Type B pancreatic cell (in vitro differentiated cells): ENCODE measurements at places on chromosomes 1 and 21. TPM values are rescaled to one million over a fixed set of nuclear protein-coding genes. Genes with fewer than 3 reads are reported as not detected.

GRCh38 chr1:213374369-213374768 lies 323.3 kb downstream of the RPS6KC1 start:
- no peaks in the 10 kb centered on the region for H3K36me3 ChIP-seq
- peaks cover 16% of the 10 kb centered on the region for H3K4me1 ChIP-seq
- no peak for DNase-seq
- H3K27ac ChIP-seq: no peak overlapping the region
- H3K27me3 ChIP-seq: no peaks in the 10 kb centered on the region

CORT gene
- total RNA-seq: not detected in 2 replicates

GRCh38 chr1:54465351-54465811 lies 59.2 kb upstream of the SSBP3 start:
- peaks cover 42% of the 10 kb centered on the region for H3K4me1 ChIP-seq
- peak overlapping the region; percentile 67 for H3K27ac ChIP-seq
- DNase-seq: no peak
- no peaks in the 10 kb centered on the region for H3K27me3 ChIP-seq
- peaks cover 4% of the 10 kb centered on the region for H3K36me3 ChIP-seq

DNA sequence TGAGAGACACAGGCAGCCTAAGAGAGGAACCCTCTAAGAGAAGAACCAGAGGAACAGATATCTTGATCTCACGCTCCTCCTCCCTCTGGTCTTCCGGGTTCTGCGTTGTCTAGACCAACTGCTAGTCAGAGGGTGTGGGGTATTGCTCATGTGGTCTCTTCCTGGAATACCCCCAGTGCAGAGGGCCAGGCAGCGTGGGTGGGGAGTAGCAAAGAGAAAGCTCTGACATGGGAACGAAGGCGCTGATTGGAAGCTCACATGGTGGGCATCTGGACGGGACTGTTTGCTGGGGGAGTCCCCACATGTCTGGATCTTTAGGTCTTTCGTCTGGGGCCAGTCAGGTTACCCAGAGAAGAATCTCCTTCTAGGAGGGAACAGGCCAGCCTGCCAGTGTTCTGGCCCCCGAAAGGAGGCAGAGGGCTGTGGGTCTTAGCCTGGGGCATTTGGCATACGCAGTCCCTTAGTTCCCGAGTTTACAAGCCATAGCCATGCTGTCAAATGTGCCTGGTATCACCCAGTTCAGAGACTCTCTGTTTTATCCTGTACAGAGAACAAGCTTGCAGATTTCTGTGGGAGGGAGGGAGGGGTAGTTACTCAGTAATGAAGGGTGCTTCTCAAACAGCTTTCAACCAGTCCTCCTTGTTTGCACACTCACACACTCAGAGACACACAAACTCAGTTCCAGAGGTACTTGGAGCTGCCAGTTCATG lies 18.3 kb upstream of the IL6R start:
- H3K4me1 ChIP-seq: no peaks in the 10 kb centered on the region
- DNase-seq: no peak
- H3K27me3 ChIP-seq: peaks cover 3% of the 10 kb centered on the region
- no peaks in the 10 kb centered on the region for H3K36me3 ChIP-seq

DNA sequence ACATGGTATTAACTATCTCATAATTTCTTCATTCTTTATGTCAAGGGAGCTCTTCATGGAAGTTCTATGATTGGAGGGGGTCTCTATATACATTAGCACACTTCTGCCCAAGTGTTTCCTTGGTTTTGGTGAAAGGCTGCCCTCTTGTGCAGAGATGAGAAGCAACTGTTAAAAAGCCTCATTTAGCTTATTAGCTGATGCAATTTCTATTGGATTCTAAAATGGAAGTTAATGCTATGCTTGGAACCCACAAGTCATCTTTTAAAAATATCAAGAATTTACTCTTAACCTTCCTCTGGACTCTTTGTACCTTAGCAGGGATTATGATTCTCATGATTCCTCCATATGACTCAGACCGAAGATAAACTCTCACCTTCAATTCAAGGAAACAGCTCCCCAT lies 328.9 kb downstream of the PTBP2 start:
- H3K27me3 ChIP-seq: no peaks in the 10 kb centered on the region
- no peak overlapping the region for H3K4me3 ChIP-seq
- no peak for DNase-seq
- no peaks in the 10 kb centered on the region for H3K4me1 ChIP-seq

GRCh38 chr1:231929311-231929710 lies 302.7 kb downstream of the DISC1 start:
- peaks cover 29% of the 10 kb centered on the region for H3K4me1 ChIP-seq
- peak overlapping the region; percentile 50 for H3K4me3 ChIP-seq
- peaks cover 14% of the 10 kb centered on the region for H3K27me3 ChIP-seq
- H3K36me3 ChIP-seq: no peaks in the 10 kb centered on the region
- H3K27ac ChIP-seq: peak overlapping the region; percentile 29

DNA sequence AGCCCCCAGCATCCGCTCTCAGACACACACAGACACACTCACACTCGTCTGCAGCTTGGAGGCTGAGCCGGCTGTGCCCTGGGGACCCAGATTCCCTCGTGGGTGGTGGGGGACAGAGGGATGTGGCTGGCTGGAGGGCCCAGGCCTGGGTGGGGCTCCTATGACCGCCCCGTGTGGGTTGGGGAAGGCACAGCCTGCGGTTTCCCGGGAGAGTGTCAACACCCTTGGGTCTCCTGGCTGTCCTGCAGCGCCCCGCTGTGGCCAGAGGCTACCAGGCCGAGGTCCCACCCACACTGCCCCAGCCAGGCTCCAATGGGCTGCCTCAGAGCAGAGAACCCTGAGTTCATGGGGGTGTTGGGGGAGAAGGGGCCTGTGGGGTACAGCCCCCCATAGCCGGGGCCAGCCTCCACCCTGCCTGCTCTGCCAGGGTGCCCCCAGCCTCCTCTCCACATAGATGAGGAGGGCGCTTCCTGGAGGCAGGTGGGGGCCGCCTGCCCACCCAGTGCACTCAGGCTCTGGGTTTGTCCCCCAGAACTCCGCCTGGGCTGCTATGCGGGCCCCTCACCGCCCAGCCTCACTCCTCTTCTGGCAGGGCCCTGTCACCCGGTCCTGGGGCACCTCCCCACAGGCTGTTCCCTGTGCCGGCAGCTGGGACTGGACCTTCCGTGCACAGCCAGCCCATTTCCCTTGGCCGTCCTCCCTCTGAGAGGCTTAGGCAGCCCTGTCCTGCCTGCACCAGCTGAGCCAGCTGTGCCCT lies at the start of gene TTC34:
TSS of gene TTC34 (minus strand) at position 159 of the 757 bp plus-strand sequence. CDS start 866 bp downstream, outside the sequence.
- H3K4me1 ChIP-seq: no peaks in the 10 kb centered on the region
- H3K4me3 ChIP-seq: no peak within 1 kb of the TSS
- no peak for DNase-seq
- H3K36me3 ChIP-seq: no peaks in the 10 kb centered on the region
- no peak within 1 kb of the TSS for H3K27ac ChIP-seq

- no peaks in the 10 kb centered on the region for H3K27me3 ChIP-seq
- H3K36me3 ChIP-seq: peaks cover 29% of the 10 kb centered on the region
- H3K4me1 ChIP-seq: peaks cover 11% of the 10 kb centered on the region
- no peak overlapping the region for H3K27ac ChIP-seq
Measured at GRCh38 chr1:161364332-161364731, 3.3 kb downstream of the CFAP126 start.

CD247 gene
- 0.29 and 0.58 TPM in 2 replicates for total RNA-seq

DNA sequence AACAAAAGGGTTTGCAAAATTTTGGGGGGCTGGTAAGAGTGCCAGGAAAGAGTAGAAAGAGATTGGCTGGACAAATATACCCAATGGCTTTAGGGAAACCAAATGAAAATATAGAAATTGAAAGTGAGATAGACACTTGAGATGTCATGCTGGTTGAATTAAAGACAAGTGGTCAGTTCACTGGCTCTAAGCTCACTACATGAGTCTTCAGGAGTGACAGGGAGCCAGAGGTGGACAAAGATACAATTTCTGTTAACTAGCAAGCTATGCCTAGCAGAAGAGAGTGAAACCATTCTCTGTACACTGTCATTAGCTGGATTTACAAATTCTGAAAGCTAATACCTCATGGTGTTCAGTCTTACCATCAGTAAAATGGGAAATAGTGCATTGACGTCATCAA lies 82.5 kb downstream of the TBX15 start:
- no peak overlapping the region for H3K4me3 ChIP-seq
- no peaks in the 10 kb centered on the region for H3K4me1 ChIP-seq
- DNase-seq: no peak
- no peaks in the 10 kb centered on the region for H3K36me3 ChIP-seq

- no peaks in the 10 kb centered on the region for H3K4me1 ChIP-seq
- no peaks in the 10 kb centered on the region for H3K27me3 ChIP-seq
- DNase-seq: no peak
- H3K36me3 ChIP-seq: peaks cover 23% of the 10 kb centered on the region
- no peak overlapping the region for H3K27ac ChIP-seq
Measured at GRCh38 chr1:243818978-243819377, 31.1 kb downstream of the AKT3 start.

GRCh38 chr1:75188892-75189291 lies 54.7 kb downstream of the LHX8 start:
- peaks cover 28% of the 10 kb centered on the region for H3K27me3 ChIP-seq
- no peak overlapping the region for H3K27ac ChIP-seq
- H3K4me1 ChIP-seq: no peaks in the 10 kb centered on the region
- no peak for DNase-seq

DNA sequence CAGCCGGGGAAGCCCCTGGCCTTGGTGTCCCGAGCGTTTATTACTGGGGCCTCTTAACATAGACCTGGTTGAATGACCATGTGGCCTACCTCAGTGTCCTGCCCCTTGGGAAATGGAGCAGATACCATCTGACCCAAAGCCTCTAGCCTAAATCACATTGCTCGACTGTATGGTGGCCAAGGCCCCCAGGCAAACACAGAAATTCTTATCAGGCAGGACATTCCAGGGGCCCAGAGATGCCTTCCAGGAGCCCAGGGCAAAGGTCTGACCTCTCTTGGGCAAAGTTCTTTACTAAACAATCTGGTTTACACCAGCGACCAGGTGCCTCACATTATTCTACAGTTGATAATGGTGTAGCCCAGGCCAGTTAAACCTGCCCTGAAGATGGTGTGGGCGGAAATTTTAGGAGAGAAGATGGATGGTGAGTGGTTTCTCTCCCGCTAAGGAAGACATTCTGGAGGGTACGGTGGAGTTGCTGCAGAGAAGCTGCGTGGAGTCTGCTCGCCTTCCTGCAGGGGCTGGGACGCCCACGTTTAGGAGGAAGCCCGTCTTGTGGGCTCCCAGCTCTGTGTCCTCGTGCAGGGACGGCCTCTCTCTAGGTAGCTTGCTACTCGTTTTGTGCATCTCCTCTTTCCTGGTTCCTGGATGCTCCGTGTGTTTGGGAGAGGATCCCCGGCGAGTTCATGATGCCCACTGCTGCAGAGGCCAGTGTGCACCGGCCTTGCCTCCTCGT lies 21.2 kb downstream of the AJAP1 start:
- no peak overlapping the region for H3K27ac ChIP-seq
- H3K4me1 ChIP-seq: no peaks in the 10 kb centered on the region
- H3K36me3 ChIP-seq: no peaks in the 10 kb centered on the region
- no peak overlapping the region for H3K4me3 ChIP-seq

- no peak overlapping the region for H3K27ac ChIP-seq
- no peaks in the 10 kb centered on the region for H3K4me1 ChIP-seq
- no peaks in the 10 kb centered on the region for H3K27me3 ChIP-seq
- no peak for DNase-seq
- H3K36me3 ChIP-seq: no peaks in the 10 kb centered on the region
Measured at GRCh38 chr1:28322194-28322593, 6.6 kb upstream of the MED18 start.

DNA sequence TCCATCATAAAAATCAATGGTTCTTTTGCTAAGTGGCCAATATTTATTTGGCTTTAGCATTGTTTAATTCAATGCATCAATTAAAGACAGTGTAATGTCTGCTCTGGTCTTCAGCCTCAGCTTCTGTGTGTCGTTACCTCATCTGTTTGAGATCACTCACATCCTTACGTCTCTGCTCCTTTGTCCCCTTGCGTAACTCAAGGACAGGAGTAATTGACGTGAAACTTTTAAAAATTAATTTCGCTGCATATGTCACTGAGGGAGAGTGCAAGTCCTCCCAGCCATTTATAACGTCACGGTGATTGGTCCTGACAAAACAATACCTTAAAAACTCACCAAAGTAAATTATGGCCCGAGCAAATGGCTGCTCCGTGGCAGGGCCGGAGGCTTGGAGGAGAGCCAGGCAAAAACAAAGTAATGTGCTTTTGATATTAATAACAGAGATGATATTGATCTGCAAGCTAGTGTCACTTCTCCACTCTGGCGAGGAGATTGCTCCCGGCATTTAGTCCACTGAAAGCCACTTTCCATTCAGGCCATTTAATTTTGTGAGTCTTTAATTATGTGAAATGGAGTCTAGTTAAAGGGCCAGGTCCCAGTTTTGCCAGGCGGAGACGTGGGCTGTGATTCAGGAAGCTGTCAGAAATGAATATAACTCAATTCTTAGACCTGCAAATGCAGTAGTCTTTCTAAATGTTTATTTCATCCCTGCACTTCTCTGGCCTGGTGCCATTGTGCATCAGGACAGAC lies 150.9 kb upstream of the POU3F1 start:
- peak overlapping the region; percentile 20 for H3K4me3 ChIP-seq
- no peak for DNase-seq
- no peaks in the 10 kb centered on the region for H3K36me3 ChIP-seq
- H3K27ac ChIP-seq: no peak overlapping the region
